Esophagus muscularis mucosa (tissue), 4 donors: ENCODE measurements at places on chromosomes 12 and 14. TPM values are rescaled to one million over a fixed set of nuclear protein-coding genes. Genes with fewer than 3 reads are reported as not detected.

GRCh38 chr14:33715227-33715528, 235.7 kb downstream of the EGLN3 start:
- DNase-seq = no peak

- DNase-seq = no peak
Measured at GRCh38 chr14:85556267-85556666, 26.3 kb downstream of the FLRT2 start.

DNA sequence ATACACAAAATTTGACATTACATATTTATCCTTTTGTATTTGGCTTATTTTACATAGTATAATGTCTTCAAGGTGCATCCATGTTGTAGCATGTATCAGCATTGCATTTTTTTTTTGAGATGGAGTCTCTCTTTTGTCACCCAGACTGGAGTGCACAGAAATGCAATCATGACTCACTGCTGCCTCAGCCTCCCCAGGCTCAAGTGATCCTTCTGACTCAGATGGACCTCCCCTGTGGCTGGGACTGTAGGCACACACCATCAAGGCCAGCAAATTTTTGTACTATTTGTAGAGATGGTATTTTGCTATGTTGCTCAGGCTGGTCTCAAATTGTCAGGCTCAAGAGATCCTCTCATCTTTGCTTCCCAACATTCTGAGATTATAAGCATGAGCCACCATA, 214.4 kb upstream of the ALG10B start:
- DNase-seq = no peak

GRCh38 chr12:77630790-77631445, 199.8 kb upstream of the NAV3 start:
- no peak for DNase-seq

DNA sequence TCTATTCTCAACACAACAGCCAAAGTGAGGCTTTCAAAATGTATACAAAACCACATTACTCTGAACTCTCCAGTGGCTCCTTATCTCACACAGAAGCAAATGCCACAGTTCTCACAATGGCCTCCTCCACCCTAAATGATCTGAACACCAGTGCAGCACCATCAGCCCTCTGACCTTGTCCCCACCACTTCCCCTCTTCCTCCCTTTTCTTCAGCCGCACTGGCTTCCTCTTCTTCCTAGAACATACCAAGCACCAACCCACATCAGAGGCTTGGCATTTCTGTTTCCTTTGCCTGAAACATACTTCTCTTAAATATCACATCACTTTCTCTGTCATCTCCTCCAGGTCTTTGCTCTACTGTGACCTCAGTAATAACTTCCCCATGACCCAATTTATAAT, 66.3 kb downstream of the GPR135 start:
- DNase-seq = no peak

- DNase-seq = no peak
Measured at GRCh38 chr14:55473786-55474185, 33.4 kb upstream of the TBPL2 start.

GRCh38 chr12:41663598-41664265, 475.6 kb downstream of the PDZRN4 start:
- DNase-seq = no peak

- no peak for DNase-seq
Measured at GRCh38 chr14:60563113-60563512, 54.2 kb downstream of the SIX6 start.

DNA sequence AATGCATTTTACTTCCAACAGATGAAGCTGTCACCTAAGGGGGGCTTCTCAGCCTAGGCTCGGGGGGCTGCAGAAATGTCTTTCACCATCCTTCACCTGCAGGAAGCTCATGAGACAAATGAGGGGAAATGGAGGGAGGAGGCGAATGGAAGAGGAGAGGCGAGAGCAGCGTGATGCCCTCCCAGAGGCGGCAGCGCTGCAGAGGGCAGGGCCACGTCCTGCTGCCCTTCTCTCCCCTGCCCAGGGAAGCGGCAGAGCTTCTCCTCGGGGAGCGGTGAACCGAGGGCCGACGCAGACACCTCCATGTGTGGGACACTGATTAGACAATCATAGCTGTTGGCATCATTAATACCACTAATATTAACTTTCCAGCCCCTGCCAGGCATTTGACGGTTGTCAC, 78.3 kb downstream of the SERPINA3 start:
- DNase-seq = no peak

GRCh38 chr12:70317781-70318180, 48.3 kb upstream of the KCNMB4 start:
- DNase-seq = no peak

DNA sequence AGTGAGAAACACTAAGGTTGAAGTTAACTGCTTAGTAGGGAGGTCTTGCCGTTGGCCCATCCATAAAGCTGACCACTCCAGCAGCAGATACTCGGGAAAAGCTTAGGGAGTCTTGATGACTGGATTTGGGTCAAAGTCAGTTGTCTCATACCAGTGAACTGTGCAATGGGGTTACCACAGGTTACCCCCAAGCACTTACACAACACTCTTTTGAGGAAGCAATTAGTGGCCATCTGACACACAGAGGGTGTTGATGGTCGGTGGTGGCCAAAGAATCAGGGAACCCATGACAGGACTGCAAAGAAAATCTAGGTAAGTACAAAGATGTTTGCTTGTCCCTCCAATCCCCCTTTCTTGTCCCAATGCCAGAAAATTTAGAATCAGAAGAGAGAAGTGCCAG, 410.2 kb downstream of the APAF1 start:
- no peak for DNase-seq

DNA sequence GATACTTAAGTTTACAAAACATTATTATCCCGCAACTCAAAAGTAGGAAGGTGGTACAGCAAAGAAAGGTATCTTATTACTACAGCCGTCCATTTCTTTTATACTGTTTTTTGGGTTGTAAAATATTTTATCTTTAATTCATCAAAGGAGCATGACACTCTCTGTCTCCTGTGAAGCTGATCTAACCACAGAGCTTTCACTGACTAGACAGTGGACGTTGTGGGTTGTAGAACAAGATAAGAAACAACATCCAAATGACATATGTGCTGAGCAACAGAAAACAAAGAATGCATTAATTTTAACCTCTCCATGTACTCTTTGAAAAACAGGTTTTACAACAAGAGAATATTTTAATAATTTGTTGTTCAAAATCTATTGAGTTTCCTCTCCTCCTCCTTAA, 195.9 kb upstream of the FBXO33 start:
- DNase-seq = no peak

The CD4 gene
- total RNA-seq = 6.6 TPM

The PRKAB1 gene
- total RNA-seq = 18.2 TPM

The AICDA gene
- total RNA-seq = not detected

The INHBC gene
- total RNA-seq = not detected

The OR4L1 gene
- total RNA-seq = not detected
